ENCODE measurements at places on chromosomes 4 and X.

GRCh38 chrX:113802837-113803236 is 781.0 kb upstream of the HTR2C start:
- no peak for DNase-seq

GRCh38 chr4:89434364-89434988 is 126.9 kb upstream of the GPRIN3 start:
- no peak for DNase-seq

- DNase-seq: no peak
Measured at GRCh38 chr4:42954963-42955669, 62.6 kb downstream of the GRXCR1 start.

DNA sequence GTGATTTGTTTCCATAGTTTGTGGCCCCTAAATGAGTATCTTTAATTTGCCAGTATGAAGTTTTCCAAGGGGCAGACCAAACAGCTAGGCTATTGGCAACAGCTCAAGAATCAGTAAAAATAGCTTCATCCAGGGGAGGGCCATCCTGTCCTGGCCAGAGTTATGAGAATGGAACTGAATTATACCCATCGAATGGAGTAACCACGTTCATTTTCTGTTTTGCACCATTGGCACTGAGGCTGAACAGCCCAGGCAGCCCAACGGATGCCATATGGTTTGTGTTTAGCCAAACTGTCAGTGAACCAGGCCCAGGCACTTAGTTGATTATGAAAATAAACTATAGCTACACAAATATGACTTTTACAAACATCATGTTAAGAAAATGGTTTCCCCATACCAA is 17.7 kb upstream of the ASB5 start:
- DNase-seq: no peak

GRCh38 chrX:75649829-75650228 is 127.0 kb upstream of the ZDHHC15 start:
- DNase-seq: no peak

DNA sequence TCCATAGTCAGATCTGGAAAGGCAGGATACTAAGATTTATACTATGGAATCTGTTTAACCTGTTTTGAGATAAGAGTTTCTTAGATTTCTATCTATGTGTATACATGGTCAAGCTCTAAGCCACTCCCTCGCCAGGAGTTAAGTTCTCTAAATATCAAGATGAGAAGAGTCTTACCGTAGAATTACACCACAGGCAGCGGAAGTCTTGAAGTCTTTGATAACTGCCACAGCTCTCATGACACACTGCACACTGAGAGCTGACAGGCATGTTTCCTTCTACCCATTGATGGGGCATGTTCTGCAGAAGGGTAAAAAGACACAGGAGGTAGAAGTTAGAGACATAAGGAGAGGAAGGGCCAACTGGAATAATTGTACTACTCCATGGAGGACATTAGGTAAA is 67.7 kb downstream of the DGKK start:
- no peak for DNase-seq

DNA sequence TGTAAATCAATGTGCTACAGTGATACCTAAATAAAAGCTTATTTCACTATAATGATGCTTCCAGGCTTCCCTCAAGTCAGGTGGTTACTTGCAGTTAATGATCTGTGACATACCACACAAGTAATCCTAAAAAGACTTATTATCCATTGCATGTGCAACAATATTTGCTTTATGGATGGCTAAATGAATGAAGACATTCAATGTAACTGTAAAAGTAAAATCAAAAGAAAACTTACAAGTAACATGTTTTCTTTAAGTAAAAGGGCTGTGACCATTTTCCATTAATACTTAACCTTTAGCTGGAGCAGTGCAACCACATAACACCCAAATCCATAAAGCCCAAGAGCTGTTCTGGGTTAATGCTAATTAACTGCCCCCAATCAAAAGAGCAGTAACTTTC is 42.6 kb downstream of the RAB28 start:
- DNase-seq: no peak

GRCh38 chrX:8204169-8204935 is 33.3 kb upstream of the VCX2 start:
- DNase-seq: no peak

GRCh38 chr4:3709846-3710441 is 56.2 kb upstream of the ADRA2C start:
- no peak for DNase-seq

GRCh38 chr4:3243136-3243780 is 5.7 kb upstream of the MSANTD1 start:
- no peak for DNase-seq

- DNase-seq: no peak
Measured at GRCh38 chrX:30941898-30942297, 52.8 kb upstream of the TAB3 start.

- no peak for DNase-seq
Measured at GRCh38 chr4:183483997-183484396, 20.9 kb upstream of the ING2 start.

DNA sequence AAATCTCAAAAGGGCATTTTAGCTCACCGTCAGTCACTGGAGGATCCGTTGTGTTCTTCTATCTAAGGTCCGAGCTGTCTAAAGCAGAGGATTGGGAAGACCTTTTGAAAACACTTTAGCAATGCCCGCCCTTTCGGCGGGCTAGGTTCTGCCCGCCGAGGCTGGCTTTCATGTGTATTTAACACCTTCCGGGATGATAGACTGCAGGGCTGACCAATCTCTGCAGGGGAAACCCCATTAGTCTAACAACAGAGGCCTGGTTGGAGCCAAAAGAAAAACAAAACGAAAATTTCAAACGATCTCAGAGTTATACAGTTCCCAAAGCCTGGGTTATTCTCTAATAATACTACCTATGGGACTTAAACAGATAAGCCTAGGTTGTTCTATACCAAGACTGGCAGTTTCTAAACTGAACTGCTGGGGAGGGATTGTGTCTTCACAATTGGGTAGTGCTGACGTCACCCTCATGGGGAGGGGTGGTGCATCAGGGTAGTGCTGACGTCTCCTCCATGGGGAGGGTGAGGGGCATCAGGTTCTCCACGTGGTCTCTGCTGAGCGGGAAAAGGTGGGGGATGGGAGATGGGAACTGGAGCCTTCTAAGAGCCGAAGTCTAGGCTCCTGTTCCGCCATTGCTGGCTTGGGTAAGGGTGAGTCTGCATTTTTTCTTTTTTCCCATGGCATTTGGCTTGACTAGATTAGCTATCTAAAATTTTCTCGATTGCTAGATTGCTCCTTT is 14.8 kb upstream of the CUL4B start:
- DNase-seq: no peak

- peak; percentile 61 for DNase-seq
Measured at GRCh38 chrX:39874202-39874816, 223.4 kb downstream of the BCOR start.

DNA sequence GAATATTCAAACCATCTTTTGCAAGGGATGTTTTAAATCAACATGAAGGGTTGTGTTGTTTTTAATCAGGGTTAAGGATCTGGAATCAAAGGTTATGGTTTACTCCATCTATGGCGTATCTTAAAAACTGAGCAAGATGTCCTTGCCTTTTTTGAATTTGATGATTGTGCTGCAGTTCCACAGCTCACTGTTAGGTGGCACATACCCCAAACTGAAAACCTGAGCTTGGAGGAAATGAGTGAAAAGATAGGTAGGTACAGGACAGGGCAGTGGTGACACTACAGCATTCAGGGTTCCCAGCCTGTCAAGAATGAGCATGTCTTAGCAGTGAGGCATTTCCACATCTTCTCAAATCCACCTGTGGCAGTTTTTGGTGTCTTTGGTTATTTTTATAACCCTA is 13.1 kb upstream of the EOLA1 start:
- peak; percentile 19 for DNase-seq

GRCh38 chrX:2373615-2374014 is 127.2 kb downstream of the DHRSX start:
- no peak for DNase-seq

GRCh38 chr4:108607079-108607815 is 13.1 kb upstream of the RPL34 start:
- DNase-seq: no peak

DNA sequence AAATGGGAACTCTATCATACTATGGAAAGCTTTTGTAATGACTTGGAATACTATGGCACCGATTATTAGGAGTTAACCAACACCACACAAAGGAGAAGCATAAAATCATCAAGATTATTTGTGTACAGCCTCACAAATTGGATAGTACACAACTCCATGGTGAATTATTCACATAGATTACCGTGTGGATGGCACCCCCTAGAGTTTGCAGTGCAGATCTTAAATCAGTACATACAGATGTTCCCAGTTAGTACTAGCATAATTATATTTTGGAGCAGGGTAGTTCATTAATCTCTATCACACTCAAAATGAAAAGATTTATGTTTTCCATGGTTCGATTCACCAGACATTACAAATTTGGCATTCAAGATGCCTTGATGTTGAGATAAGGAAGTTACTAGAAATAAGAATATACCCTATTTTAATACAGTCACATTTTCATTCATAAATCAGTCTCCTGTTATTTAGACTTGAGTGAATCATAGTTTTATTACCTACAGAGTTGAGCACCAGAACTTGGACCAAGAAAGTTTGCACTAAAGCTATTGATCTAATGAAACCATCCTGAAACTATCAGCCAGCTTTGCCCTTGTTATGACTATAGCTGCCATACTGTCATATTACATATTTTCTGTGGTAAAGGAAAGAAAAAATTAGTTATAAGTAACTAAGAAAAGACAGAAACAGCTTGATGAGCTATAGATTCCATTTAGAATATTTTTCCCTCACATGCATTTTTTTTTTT is 531.8 kb downstream of the GLUD2 start:
- no peak for DNase-seq

GRCh38 chr4:171929477-171929876 is 116.3 kb downstream of the GALNTL6 start:
- no peak for DNase-seq

- no peak for DNase-seq
Measured at GRCh38 chr4:183409934-183410333, 34.5 kb upstream of the CDKN2AIP start.

- no peak for DNase-seq
Measured at GRCh38 chr4:38308728-38309311, 348.6 kb downstream of the PTTG2 start.

DNA sequence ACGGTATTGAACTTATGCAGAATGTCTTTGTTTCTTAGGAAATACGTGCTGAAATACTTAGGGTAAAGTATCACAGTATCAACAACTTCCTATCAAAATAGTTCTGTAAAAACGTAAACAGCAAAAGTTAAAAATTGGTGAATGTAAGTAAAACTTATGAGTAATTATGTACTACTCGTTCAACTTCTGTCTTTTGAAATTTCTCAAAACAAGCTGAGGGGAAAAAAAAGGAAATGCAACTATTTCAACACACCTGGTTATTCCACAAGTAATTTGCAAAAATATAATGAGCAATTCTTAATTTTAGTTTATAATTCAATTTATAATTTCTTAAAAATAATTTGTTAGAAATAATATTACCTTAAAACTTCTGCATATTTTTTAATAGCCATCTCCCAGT is 8.3 kb downstream of the PPID start:
- no peak for DNase-seq

- DNase-seq: no peak
Measured at GRCh38 chr4:127622921-127623796, 9.6 kb upstream of the INTU start.

GRCh38 chrX:40298572-40299479 is 201.1 kb upstream of the BCOR start:
- DNase-seq: no peak

- no peak for DNase-seq
Measured at GRCh38 chr4:2083116-2083825, 24.1 kb downstream of the NAT8L start.

- no peak for DNase-seq
Measured at GRCh38 chr4:86916392-86916791, 18.4 kb upstream of the AFF1 start.

- no peak for DNase-seq
Measured at GRCh38 chrX:1244164-1245076, 24.2 kb upstream of the CSF2RA start.

- DNase-seq: no peak
Measured at GRCh38 chr4:91207535-91207934, 1080.3 kb downstream of the CCSER1 start.

- no peak for DNase-seq
Measured at GRCh38 chr4:143286701-143287571, 49.7 kb upstream of the GAB1 start.

- DNase-seq: no peak
Measured at GRCh38 chr4:173337463-173337862, 3.3 kb upstream of the HMGB2 start.

DNA sequence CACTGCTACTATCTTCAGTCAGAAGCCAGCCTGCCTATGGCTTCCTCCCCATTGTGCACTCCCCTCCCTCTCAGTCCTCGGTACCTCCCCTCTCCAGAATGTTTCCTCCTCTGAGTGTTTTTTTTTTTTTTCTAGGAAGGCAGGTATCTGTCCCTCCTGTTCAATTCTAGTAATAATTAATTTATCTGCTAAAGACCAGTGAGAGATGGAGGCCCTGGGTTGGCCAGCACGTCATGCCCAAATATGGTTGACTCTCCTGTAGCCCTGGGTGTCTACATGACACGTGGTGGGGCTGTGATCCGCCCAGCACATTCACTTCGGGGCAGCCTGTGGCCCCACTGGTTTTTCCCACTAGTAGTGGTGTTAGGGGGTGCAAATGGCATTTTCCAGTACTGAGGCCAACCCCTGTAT is 1.8 kb downstream of the FLNA start:
- DNase-seq: no peak

DNA sequence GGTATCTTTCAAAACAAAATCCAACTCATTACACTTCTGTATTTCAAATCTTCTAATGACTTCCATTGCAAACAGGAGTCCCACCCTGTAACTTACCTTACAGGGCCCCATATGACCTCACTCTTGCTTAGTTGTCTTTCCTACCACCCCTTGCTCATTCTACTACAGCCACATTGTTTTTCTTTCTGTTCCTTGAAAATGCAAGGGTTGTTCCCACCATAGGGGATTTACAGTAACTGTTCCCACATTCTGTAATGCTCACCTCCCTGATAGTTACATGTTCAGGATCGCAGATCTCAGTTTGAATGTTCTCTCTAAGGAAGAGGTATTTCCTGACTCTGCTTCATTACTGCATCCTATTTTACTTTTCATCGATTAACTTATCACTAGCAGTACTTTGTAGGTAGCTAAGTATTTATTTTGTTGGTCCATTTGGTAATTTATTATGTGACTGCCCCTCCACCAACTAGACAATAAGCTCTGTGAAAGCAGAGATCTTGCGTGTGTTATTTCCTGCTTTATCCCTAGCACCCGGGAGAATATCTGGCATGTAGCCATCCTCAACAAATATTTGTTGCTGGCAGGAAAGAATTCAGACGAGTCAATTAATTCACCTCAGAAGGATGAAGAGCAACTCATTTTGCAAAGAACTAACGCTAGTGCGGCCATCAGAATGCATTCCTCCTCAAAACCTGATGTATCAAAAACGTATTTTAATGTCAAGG is 21.4 kb downstream of the MAOB start:
- no peak for DNase-seq

GRCh38 chr4:168707205-168707604 is 210.4 kb downstream of the PALLD start:
- no peak for DNase-seq

DNA sequence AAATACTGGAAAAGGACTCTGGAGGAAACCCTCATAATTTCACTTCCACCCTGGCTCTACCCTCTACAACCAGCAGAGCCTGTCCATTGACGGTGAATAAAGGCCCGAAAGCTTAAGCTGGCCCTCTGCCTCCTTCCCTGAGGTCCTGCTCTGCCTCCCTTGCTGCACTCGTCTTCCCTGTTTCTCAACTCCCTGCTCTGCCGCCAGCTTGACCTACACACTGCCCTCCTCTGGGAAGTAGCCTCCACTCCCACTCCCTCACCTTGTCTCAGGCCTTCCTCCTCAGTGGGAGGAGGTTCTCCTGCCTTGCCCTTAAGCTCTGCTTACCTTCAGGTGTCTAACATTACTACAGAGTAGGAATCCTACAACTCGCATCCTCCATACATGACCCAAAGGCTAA is 608.6 kb upstream of the NR3C2 start:
- DNase-seq: no peak
